ENCODE measurements at places on chromosomes 6 and 20.

DNA sequence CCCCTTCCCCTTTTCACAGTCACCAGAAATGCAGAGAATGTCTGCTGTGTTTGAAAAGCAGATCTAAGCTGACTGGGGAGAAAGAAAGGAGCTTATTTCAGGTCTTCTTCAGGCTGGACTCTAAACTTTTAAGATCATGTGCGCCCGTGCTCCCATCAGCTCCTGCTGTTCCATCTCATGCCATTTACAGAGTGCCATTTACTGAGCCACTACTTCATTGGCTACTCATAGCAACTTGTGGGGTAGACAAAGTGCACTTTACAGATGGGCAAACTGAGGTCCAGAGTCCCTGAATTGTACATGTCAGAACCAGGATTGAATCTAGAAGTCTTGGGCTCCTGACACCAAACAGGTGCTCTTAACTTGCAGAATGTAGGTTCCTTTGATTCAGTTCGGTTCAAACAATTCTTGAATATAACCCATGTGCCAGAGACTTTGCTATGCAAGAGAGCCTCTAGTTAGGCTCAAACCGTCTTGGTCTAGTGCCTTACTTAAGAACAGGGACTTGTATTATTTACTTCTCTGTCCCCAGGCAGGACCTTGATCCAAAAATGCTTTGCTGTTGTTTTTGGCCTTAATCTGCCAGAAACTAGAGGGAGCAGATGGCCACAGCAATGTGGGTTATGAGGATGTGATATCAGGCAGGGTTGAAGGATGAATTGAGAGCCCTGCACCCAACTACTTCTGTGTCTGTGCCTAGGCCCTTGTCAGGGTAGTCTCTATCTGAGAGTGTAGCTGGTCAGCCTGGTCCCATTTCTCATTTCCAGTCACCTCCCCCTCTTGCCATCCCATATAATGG is 56.4 kb downstream of the RALY start:
- no peak for DNase-seq

DNA sequence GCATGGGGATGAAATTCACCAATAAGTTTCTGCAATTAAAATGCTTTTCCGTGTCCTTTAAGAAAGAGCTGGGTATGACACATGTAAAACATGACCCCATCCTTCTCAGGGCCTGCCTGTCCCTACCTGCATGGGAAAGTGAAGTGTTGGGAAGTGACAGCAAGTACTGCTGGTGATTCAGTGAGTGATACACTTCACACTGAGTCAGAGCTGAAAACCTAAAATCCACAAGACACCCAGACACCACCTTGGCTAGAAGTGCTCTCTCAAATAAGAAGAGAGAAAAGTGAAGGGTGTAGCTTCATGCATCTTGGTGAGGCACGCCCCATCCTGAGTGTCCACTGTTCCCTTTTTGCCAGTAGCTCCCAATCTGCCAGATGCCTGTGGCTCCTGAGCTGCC is 3.3 kb downstream of the RAB22A start:
- DNase-seq = no peak

GRCh38 chr20:46206992-46207549 is 89.0 kb downstream of the CD40 start:
- no peak for DNase-seq

- DNase-seq = no peak
Observed at GRCh38 chr6:167130008-167130677, 7.2 kb downstream of the CCR6 start.

GRCh38 chr6:168605964-168606363 is 165.0 kb downstream of the SMOC2 start:
- no peak for DNase-seq

DNA sequence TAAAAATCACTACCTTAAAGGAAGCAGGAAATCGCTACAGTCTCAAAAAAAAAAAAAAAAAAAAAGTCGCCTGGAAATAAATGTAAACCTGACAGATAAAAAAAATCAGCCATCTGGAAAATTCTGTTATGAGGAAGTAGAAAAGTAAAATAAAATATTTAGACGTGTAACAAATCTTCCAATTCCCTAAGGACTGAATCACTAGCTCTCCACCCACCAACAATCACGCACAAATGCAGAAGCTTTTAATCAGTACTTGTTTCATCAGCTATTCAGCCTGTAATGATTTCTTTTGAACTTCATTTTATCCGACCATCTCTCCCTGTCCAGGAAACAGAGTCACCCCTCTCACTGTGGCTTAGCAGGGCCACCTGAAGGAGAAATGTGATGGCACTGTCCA is 59.0 kb downstream of the SLC23A2 start:
- DNase-seq = no peak

GRCh38 chr20:1265226-1265915 is 723 bp upstream of the SNPH start:
- DNase-seq = no peak

GRCh38 chr20:14568225-14568624 is 230.8 kb upstream of the FLRT3 start:
- DNase-seq = no peak

- no peak for DNase-seq
Observed at GRCh38 chr6:166464068-166465002, 81.6 kb upstream of the MPC1 start.

- DNase-seq = no peak
Observed at GRCh38 chr6:15427331-15428070, 181.6 kb downstream of the JARID2 start.

DNA sequence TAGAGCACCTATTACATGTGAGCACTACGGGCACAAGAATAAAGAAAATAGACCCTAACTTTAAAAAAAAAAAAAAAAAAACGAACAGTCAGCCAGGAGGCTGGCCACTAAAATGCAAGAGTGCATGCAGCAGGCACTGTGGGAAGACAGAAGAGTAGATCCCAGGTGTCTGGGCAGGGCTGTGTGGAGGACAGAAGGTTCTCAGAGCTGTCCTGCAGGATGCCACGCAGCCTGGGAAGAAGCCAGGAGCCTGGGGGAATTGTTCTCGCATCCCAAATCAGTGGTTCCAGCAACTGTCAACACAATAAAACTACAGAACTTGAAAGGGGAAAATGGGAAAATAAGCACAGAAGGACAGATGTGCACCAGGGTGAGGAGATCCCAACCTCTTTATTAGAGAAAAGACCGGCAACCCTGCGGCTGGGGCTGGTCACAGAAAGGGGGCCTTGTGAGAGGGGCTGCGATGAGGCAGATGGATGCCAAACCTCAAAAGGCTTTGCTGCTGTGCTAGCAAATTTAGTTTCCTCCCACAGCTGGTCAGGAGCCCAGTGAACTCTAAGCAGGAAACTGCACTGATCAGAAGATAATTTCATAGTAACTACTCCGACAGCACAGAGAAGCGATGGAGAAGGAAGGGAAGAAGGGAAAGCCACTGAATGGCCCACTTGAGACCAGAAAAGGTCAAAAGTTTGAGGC is 30.9 kb downstream of the MAP3K5 start:
- DNase-seq = no peak

GRCh38 chr6:126531840-126532239 is 191.9 kb downstream of the CENPW start:
- no peak for DNase-seq

GRCh38 chr6:154928325-154928922 is 66.7 kb upstream of the TIAM2 start:
- peak; percentile 23 for DNase-seq

DNA sequence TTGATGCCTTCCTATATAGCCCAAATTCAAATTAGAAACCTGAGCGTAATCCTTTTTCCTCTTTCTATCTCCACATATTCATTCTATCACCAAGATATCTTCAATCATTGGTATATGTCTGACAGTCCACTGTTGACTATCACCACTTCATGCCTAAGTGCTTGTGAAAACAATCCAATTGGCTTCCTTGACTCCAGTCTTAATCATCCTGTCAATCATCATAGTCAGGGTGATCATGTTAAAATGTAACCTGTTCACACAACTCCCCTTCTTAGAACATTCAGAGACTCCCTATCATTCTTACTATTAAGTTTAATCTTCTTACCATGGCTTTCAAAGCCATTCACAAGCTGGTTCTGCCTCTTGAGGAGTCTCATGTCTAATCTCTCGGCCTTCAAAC is 616.7 kb downstream of the PHF3 start:
- DNase-seq = no peak

DNA sequence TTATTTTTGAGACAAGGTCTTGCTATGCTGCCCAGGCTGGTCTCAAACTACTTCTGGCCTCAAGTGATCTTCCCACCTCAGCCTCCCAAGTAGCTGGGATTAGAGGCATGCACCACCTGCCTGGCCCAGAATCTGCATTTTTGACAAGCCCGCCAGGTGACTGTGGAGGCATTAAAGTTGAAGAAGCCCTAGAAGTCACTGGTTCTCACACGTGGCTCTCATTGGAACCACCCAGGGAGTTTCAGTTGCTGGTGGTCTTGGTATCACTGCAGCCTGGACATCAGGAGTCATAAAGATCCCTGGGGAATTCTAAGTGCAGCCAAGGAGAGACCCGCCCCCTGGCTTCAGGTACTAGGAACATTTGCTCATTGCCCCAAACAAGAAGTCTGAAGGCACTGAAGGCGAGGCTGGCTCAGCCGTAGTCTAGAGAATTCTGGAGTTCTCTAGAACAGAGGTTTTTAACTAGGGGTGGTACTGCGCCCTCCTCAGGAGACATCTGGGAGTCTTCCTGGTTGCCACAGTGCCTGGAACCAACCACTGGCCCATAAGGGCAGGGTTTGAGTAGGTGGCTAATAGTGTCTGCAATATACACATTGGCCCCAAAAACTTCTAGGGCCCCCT is 182.8 kb downstream of the ZMYND8 start:
- DNase-seq = no peak

All from stimulated activated CD8-positive, alpha-beta memory T cell treated with anti-CD3 and anti-CD28 coated beads, Interleukin-4, amount 100 ng/mL, for 4 hours (primary cell).